ENCODE measurements at places on chromosomes 3 and 15. TPM values are rescaled to one million over a fixed set of nuclear protein-coding genes. Genes with fewer than 3 reads are reported as not detected.

The TRIM42 gene
- total RNA-seq: not detected

The KBTBD13 gene
- not detected for total RNA-seq

The PPP1R14D gene
- not detected for total RNA-seq

The CACNA2D2 gene
- total RNA-seq: 0.46 TPM

The CDAN1 gene
- 21.0 TPM for total RNA-seq

The INAFM2 gene
- total RNA-seq: 80.6 TPM

The MRAS gene
- 68.4 TPM for total RNA-seq

- peak overlapping the region; percentile 90 for H3K4me3 ChIP-seq
- peak overlapping the region; percentile 97 for H3K27ac ChIP-seq
- H3K36me3 ChIP-seq: peaks cover 6% of the 10 kb centered on the region
- peaks cover 21% of the 10 kb centered on the region for H3K4me1 ChIP-seq
These were observed 985 bp downstream of the LCMT2 start for GRCh38 chr15:43329217-43329959.

DNA sequence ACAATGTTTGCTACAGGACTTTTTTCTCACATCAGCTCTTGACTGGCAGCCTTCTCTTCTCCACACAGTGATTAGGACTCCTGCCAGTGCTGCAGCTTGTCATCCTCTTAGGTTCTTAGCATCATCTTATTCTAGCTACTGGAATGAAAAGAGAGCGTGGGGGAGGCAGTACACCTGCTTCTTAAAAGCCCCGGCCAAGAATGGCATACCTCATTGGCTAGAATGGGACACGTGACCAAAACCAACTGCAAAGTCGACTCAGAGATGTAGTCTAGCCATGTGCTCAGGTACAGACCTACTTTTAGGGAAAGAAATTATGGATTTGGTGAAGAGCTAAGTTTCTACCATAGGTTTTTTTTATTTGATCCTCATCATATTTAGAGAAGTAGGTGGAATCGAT is 44.1 kb downstream of the RARB start:
- no peak for DNase-seq
- H3K27ac ChIP-seq: peak overlapping the region; percentile 81
- H3K4me1 ChIP-seq: peaks cover 84% of the 10 kb centered on the region
- no peaks in the 10 kb centered on the region for H3K36me3 ChIP-seq
- no peaks in the 10 kb centered on the region for H3K27me3 ChIP-seq

GRCh38 chr3:195172039-195172684 is 98.8 kb downstream of the XXYLT1 start:
- H3K36me3 ChIP-seq: peaks cover 8% of the 10 kb centered on the region
- peaks cover 21% of the 10 kb centered on the region for H3K4me1 ChIP-seq
- peak overlapping the region; percentile 75 for H3K27ac ChIP-seq
- no peak overlapping the region for H3K4me3 ChIP-seq
- H3K27me3 ChIP-seq: no peaks in the 10 kb centered on the region
- DNase-seq: no peak

- peaks cover 6% of the 10 kb centered on the region for H3K27me3 ChIP-seq
- no peak overlapping the region for H3K4me3 ChIP-seq
- no peaks in the 10 kb centered on the region for H3K36me3 ChIP-seq
- no peak for DNase-seq
- H3K27ac ChIP-seq: no peak overlapping the region
These were observed 44.5 kb downstream of the PCSK6 start for GRCh38 chr15:101444807-101445508.

GRCh38 chr15:90609242-90610180 is 79.8 kb downstream of the CRTC3 start:
- H3K36me3 ChIP-seq: peaks cover 25% of the 10 kb centered on the region
- H3K4me3 ChIP-seq: peak overlapping the region; percentile 44
- H3K27me3 ChIP-seq: no peaks in the 10 kb centered on the region
- no peak for DNase-seq
- peak overlapping the region; percentile 86 for H3K27ac ChIP-seq

- H3K36me3 ChIP-seq: peaks cover 2% of the 10 kb centered on the region
- no peak overlapping the region for H3K4me3 ChIP-seq
- DNase-seq: no peak
- H3K4me1 ChIP-seq: no peaks in the 10 kb centered on the region
- H3K27ac ChIP-seq: no peak overlapping the region
- H3K27me3 ChIP-seq: peaks cover 2% of the 10 kb centered on the region
These were observed 178.6 kb downstream of the ADAMTS9 start for GRCh38 chr3:64509206-64509605.

- H3K4me3 ChIP-seq: no peak overlapping the region
- H3K27ac ChIP-seq: peak overlapping the region; percentile 92
- H3K36me3 ChIP-seq: peaks cover 4% of the 10 kb centered on the region
- no peaks in the 10 kb centered on the region for H3K27me3 ChIP-seq
- DNase-seq: no peak
- peaks cover 61% of the 10 kb centered on the region for H3K4me1 ChIP-seq
These were observed 6.8 kb downstream of the FYCO1 start for GRCh38 chr3:45988804-45989203.

- no peak for DNase-seq
- no peak overlapping the region for H3K4me3 ChIP-seq
- H3K27ac ChIP-seq: no peak overlapping the region
- no peaks in the 10 kb centered on the region for H3K36me3 ChIP-seq
These were observed 55.8 kb upstream of the PRR23E start for GRCh38 chr3:127137113-127137512.

GRCh38 chr3:47098910-47099309 is 65.0 kb downstream of the SETD2 start:
- H3K4me3 ChIP-seq: no peak overlapping the region
- H3K36me3 ChIP-seq: peaks cover 10% of the 10 kb centered on the region
- no peak overlapping the region for H3K27ac ChIP-seq
- H3K4me1 ChIP-seq: peaks cover 23% of the 10 kb centered on the region
- DNase-seq: no peak

- H3K36me3 ChIP-seq: no peaks in the 10 kb centered on the region
- peaks cover 29% of the 10 kb centered on the region for H3K4me1 ChIP-seq
- no peak for DNase-seq
- H3K4me3 ChIP-seq: no peak overlapping the region
- peak overlapping the region; percentile 30 for H3K27ac ChIP-seq
These were observed 152.9 kb downstream of the XXYLT1 start for GRCh38 chr3:195117978-195118581.

DNA sequence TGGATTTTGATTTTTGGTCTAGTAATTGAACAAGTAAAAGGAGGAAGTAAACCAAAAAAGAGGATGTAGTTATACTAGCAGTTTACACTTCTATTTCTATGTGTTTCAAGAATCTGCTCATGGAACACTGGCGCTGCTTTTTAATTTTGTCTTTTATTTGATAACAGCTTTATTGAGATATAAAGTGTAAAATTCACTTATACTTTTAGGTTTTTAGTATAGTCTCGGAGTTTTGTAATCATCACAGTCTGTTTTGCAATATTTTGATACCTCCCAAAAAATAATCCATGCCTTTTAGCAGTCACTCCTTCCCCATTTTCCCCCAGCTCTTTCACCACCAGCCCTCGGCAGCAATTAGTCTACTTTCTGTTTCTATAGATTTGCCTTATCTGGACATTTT is 18.0 kb downstream of the UBE2E2 start:
- peaks cover 9% of the 10 kb centered on the region for H3K36me3 ChIP-seq
- no peak for DNase-seq
- peaks cover 47% of the 10 kb centered on the region for H3K4me1 ChIP-seq
- H3K27me3 ChIP-seq: no peaks in the 10 kb centered on the region
- no peak overlapping the region for H3K4me3 ChIP-seq
- H3K27ac ChIP-seq: no peak overlapping the region

- no peak overlapping the region for H3K4me3 ChIP-seq
- H3K4me1 ChIP-seq: peaks cover 61% of the 10 kb centered on the region
- no peaks in the 10 kb centered on the region for H3K27me3 ChIP-seq
- DNase-seq: no peak
- no peaks in the 10 kb centered on the region for H3K36me3 ChIP-seq
These were observed 14.0 kb upstream of the UACA start for GRCh38 chr15:70777170-70777926.

GRCh38 chr3:167750272-167750971 is 14.9 kb downstream of the SERPINI1 start:
- no peaks in the 10 kb centered on the region for H3K36me3 ChIP-seq
- H3K4me3 ChIP-seq: no peak overlapping the region
- no peak overlapping the region for H3K27ac ChIP-seq
- peaks cover 29% of the 10 kb centered on the region for H3K27me3 ChIP-seq
- DNase-seq: no peak

GRCh38 chr3:194081826-194082225 is 54.1 kb upstream of the HES1 start:
- DNase-seq: no peak
- no peak overlapping the region for H3K27ac ChIP-seq
- H3K27me3 ChIP-seq: peaks cover 39% of the 10 kb centered on the region
- H3K4me1 ChIP-seq: peaks cover 36% of the 10 kb centered on the region
- H3K36me3 ChIP-seq: peaks cover 2% of the 10 kb centered on the region
- H3K4me3 ChIP-seq: no peak overlapping the region

- H3K36me3 ChIP-seq: no peaks in the 10 kb centered on the region
- peaks cover 16% of the 10 kb centered on the region for H3K27me3 ChIP-seq
- H3K4me1 ChIP-seq: no peaks in the 10 kb centered on the region
- no peak for DNase-seq
These were observed 78.6 kb downstream of the WDR49 start for GRCh38 chr3:167575000-167575600.

DNA sequence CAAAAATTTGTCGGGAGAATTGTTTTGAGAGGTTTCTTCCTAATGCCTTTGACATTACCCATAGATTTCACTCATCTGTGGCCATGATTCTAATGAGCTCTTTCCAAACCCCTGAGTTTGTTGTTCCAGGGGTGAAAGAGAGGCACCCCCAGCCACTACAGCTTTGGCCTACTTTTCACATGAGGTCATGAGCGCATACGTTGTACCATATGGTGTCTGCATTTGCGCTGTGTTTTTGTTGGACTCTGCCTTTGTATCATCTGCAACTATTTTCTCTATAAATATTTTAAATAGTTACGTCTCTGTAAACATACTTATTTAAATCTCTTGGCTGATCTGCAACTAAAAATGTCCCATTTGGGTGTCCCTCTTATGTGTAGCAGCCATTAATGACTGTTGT is 107.9 kb downstream of the LRTM1 start:
- no peak overlapping the region for H3K27ac ChIP-seq
- DNase-seq: no peak
- peaks cover 22% of the 10 kb centered on the region for H3K4me1 ChIP-seq
- H3K4me3 ChIP-seq: no peak overlapping the region

DNA sequence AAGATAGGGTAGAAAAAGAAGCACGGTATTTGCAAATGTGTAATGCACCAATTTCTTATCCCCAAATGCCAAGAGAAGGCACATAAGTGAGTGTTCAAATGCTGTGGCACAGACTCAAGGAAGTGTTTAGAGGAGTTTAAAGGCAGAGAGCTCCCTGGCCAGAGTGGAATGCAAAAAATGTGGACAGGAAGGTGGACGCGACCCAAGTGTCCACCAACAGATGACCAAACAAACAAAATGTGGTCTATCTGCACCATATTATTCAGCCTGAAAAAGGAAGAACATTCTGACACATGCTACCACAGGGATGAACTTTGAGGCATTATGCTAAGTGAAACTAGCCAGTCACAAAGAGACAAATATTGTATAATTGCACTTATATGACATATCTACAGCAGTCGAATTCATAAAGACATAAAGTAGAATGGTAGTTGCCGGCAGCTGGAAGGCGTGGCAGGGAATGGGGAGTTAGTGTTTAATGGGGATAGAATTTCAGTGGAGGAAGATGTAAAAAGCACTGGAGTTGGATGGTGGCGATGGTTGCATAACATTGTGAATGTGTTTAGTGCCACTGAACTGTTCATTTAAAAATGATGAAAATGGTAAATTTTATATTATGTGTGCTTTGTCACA is 126.6 kb downstream of the SRGAP3 start:
- peaks cover 5% of the 10 kb centered on the region for H3K27me3 ChIP-seq
- H3K36me3 ChIP-seq: no peaks in the 10 kb centered on the region
- no peak overlapping the region for H3K4me3 ChIP-seq

GRCh38 chr3:189212681-189213080 is 40.9 kb downstream of the TPRG1 start:
- DNase-seq: no peak
- H3K36me3 ChIP-seq: no peaks in the 10 kb centered on the region
- no peaks in the 10 kb centered on the region for H3K4me1 ChIP-seq

- no peak for DNase-seq
- no peak overlapping the region for H3K27ac ChIP-seq
- peaks cover 1% of the 10 kb centered on the region for H3K27me3 ChIP-seq
- no peaks in the 10 kb centered on the region for H3K36me3 ChIP-seq
- no peaks in the 10 kb centered on the region for H3K4me1 ChIP-seq
These were observed 98.2 kb downstream of the STRIT1 start for GRCh38 chr3:155194973-155195957.

DNA sequence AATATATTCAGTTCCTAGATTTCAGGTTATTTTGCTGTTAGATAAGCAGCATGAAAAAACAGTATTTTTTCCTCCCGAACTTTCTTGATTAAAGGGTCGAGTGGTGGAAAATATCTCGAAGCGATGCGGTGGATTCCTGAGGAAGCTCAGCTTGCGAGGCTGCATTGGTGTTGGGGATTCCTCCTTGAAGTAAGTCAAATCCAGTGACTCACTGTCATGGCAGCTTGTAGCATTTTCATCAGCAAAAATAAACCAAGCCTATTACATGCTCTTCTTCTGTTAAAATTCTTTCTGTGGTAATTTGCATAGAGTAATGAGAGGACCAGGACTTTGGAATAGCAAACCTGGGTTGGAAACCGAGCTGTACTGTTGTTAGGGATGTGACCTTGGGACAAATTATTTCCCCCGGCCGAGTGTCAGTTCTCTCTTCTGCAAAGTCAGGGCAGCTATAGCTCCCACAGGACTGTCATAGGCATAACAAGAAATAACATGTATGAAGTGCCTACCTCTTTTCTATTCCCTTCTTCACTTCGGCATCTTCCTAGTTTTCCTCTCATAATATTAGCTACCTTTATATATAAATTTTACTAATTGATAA is 75.6 kb downstream of the UBP1 start:
- DNase-seq: no peak
- peak overlapping the region; percentile 55 for H3K27ac ChIP-seq
- H3K36me3 ChIP-seq: peaks cover 4% of the 10 kb centered on the region
- H3K27me3 ChIP-seq: no peaks in the 10 kb centered on the region
